Brain (organoid and tissue), 16 donors: ENCODE measurements at places on chromosomes 11 and 22.

DNA sequence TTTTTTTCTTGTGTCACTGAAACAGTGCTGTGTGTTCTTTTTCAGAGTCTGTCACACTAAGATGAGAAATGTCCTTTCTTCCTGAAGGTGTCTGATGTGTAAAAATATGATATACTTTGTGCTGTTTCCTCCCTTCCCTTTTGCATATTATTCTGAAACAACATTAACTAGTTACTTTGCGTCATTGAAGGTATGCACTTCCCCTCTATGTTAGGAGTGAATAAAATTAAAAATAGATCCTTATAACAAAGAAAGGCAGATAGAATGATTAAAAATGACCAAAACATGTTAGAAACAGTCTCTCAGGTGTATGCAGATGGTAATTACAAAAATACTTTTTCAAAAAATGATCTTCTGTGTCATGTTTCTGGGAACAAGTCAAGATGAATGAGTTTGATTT lies 1.6 kb upstream of the RAB30 start:
- DNase-seq: no peak

GRCh38 chr11:126862664-126863243 lies 137.8 kb downstream of the KIRREL3 start:
- DNase-seq: peak; percentile 79

- DNase-seq: no peak
These were observed 10.1 kb downstream of the KRTAP5-5 start for GRCh38 chr11:1639666-1640065.

DNA sequence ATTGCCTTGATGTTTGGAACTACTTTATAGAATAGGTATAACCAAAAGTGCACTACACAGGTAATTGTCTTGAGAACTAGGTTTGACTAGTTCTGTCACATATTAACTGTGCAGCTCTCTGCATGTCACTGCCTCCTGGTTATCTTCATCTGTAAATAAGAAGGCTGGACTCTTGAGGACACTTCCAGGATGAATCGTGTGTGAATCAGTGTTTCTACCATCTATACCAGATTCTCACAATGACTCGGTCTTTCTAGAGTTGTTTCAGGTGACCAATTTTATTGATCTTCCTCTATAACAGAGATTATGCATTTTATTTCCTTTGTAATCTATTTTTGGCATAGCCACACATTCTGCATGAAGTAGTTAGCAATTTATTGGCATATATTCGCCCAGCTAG lies 1181.0 kb upstream of the TENM4 start:
- DNase-seq: no peak

DNA sequence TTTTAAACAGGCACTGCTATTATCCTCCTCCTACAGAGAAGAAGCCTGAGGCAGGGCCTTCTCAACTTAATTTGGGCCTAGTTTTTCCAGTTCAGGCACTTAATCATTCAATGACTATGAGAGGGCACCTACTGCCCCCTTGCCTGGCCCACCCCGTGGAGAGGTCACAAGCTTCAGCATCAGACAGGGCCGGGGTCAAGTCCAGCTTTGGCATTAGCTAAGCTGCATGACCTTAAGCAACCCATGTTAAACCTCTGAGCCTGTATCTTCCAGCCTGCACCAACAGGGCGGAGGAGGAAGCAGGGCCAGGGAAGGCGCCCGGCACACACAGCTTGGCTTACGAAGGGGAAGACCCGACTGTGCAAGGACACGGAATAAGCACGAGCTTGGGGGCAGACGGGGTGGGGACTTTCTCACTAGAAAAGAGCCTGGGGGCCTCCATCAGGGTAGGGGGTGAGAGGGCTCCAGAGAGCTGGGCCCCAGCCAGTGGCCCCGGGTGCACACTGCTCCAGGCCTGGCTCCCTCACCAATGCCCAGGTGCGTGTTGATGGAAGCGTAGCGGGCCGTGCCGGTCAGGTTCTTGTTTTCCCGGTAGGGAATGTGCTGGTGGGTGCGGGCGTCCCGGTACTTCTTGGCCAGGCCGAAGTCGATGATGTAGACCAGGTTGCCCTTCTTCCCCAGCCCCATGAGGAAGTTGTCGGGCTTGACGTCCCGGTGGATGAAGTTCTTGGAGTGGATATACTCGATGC lies 16.9 kb downstream of the CSNK1E start:
- no peak for DNase-seq

GRCh38 chr22:46402505-46402904 lies 67.0 kb downstream of the TRMU start:
- DNase-seq: no peak

DNA sequence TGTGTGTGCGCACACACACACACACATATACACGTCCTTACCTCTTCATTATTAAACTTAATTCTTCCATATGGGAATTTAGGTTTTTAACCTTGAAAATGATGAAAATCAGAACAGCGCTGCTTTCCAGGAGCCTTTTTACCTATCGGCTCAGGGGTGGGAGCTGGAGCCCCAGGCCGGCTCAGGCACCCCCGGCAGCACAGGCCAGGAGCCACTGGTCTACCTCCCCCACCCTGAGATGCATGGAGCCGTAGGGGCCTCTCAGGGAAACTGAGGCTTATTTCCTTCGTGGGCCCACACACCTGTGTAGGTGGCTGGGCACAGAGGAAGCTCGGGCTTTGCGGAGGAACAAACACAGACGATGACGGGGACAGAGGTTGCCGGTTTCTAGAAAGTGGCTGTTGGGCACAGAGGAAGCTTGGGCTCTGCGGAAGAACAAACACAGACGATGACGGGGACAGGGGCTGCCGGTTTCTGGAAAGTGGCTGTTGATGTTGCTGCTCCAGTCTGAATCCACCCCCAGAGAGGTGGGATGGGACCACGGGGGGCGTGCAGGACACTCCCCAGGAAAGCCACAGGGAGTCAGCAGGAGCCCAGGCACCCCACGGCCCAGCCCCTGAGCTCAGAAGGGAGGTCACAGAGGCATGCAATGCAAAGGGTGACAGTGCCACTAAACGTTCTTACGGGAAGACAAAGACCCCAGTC lies 149.4 kb downstream of the BRD1 start:
- no peak for DNase-seq

DNA sequence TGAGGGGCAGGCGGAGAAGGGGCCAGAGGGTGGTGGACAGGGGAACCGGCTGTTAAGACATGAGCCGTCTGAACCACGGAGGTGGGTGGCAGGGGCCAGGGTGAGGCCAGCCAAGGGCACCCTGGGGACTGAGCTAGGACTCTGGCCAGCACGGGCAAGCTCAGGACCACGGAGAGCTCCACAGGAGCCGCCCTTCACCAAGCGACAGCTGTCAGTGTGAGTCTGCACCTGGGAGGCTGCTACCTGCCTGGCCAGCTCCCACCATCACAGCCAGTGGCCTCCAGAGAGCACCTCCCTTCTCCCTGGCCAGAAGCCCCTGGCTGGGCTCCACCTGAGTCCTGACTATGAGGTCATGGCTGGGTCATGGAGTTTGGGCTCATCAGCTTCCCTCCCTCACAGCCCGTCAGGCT lies 21.6 kb downstream of the MGAT3 start:
- DNase-seq: no peak

- no peak for DNase-seq
These were observed 790 bp upstream of the TMEM41B start for GRCh38 chr11:9315078-9315688.

DNA sequence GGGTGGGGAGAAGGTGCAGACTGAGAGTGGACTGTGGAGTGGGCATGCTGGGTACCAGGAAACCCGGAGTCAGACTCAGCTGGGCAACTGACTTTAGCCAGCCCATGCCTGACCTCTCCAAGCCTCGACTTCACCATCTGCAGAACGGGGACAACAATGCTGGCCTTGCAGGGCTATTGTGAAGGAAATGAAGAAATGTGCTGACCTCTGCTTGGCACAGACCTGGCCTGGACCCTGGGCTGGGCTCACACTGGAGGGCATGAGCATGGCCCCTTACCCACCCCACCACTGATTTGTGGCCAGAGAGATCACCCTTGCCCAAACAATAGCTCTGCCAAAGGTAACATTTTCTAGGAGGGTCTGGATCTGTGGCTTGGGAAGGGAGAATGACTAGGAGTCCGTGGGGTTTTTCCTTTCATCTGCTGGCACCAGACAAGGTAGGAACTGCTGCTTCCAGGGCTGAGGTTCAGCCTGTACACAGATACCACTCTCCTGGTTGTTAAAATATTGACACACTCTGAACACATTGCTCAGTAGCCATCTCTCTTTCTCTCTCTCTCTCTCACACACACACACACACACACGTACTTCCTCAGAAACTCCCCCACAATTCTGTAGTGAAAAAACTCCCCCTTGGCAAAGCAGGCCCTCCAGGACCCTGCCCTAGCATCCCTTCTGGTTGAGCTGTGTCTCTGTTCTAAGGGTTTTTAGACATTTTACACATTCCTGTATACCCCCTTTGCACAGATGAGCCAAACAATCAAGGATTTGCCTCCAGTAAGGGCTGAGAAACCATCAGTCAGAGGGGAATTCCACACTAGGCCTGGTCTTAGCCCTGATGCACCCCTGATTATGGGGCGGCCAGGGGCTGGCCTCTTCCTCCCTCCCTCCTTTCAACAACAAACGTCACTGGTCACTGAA lies 1.0 kb downstream of the MOGAT2 start:
- DNase-seq: no peak

GRCh38 chr11:79179087-79179486 lies 261.7 kb downstream of the TENM4 start:
- DNase-seq: no peak
